Renal cortex interstitium (tissue), 15 donors: ENCODE measurements at places on chromosomes 2 and 18.

- no peak for DNase-seq
These were observed 87.6 kb downstream of the SLC8A1 start for GRCh38 chr2:40364151-40364874.

- no peak for DNase-seq
These were observed 140.6 kb upstream of the LGALSL start for GRCh38 chr2:64313398-64313723.

DNA sequence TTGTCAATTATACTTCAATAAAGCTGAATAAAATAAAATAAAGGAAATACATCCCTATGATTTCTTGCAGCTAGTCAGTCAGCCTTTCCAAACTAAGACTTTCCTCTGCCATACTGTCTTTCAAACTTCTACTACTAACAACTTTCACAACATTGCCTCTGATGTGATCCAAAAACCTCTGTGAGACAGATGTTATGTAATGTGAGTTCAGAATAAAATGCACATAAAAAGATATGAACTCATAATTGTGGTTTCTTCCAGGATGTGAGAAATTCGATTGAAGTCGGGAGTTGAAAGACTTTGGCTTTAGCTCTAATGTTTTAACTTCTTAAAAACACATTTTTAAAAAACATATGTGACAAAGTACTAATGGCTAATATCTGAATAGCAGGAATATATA is 98.7 kb downstream of the PIGN start:
- DNase-seq, result no peak

DNA sequence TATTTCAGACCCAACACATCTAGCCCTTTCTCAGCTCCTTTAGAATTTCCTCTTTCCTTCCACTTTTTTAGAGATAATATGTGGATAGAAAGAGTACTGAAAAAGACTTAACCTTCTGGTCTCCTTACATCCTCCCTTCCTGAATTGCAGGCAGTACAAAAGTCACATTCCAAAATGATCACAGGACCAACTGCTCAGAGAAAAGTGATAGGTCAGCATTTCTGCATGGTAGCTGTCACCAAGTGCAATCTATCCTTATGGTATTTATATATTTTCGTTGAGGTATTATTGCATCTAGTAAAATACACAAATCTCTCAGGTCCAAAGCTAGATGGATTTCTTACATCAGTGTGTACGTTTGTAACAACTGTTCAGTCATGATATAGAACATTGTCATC is 427.5 kb downstream of the LPIN1 start:
- no peak for DNase-seq

GRCh38 chr2:37585982-37586621 is 85.3 kb downstream of the CDC42EP3 start:
- DNase-seq, result no peak

DNA sequence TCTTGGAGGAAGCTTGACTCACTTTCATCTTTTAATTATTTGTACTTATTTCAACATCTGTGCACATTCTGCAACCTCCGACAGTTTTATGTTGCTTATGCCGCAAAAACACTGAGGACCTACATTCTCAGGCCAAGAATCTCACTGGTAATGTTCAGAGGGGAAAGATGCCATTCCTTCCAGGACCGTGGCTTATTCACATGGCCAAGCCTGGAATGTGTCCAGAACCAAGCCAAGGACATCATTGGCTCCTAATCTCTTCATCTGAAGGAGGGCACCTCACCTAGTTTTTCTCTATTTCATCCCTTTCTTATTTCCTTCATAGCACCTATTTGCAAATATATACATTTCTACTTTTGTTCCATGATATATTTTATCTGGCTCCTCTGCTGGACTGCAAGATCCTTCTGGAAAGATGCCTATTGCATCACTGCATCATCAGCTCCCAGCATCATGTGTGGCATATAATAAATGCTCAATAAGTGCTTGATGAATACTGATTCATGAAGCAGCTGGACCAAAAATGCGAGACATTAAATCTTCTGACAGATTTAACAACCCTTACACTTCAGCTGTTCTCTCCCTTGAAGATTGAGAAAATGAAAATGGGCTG is 377.1 kb downstream of the TNS1 start:
- DNase-seq, result no peak

- DNase-seq, result no peak
These were observed 2.8 kb downstream of the ARID5A start for GRCh38 chr2:96539215-96539920.

GRCh38 chr2:55768991-55769390 is 75.3 kb upstream of the PNPT1 start:
- DNase-seq, result no peak

- DNase-seq, result no peak
These were observed 73.3 kb upstream of the SP3 start for GRCh38 chr2:174038462-174038861.

GRCh38 chr2:78676921-78677696 is 348.4 kb upstream of the REG3G start:
- no peak for DNase-seq

GRCh38 chr2:10186868-10187535 is 64.5 kb downstream of the RRM2 start:
- no peak for DNase-seq

GRCh38 chr18:36825526-36825925 is 3.3 kb downstream of the TPGS2 start:
- DNase-seq, result no peak

DNA sequence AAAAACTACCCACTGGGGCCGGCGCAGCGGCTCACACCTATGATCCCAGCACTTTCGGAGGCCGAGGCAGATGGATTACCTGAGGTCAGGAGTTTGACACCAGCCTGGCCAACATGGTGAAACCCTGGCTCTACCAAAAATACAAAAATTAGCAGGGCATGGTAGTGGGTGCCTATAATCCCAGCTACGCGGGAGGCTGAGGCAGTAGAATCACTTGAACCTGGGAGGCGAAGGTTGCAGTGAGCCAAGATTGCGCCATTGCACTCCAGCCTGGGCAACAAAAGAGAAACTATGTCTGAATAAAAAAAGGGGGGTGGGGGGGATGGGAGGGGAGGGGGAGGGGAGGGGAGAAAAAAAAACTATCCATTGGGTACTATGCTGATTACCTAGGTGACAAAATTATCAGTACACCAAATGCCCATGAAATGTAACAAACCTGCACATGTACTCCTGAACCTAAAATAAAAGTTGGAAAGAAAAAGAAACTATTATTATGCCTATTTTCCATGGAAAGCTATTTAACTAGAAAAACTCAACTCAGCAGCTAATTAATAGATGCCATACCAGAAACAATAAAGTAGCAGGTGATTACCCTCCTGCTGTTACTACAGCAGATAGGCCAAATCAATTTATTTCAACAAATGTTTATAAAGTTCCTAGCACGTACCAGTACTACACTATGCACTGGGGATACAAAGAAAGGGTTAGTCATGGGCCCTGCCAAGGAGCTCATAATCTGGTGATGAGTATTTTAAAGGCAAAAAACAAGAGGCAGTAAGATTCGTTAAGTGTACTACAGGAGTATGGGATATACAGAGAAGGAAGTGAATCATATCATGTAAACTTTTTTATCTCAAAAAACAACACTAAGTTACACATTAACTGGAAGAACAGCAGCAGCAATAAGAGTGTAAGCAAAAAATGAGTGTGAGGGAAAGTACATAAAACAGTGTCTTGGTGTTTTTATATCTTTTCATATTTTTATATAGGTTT is 112.8 kb upstream of the SLC39A10 start:
- no peak for DNase-seq

- no peak for DNase-seq
These were observed 2.8 kb upstream of the KLHL14 start for GRCh38 chr18:32775628-32776027.

DNA sequence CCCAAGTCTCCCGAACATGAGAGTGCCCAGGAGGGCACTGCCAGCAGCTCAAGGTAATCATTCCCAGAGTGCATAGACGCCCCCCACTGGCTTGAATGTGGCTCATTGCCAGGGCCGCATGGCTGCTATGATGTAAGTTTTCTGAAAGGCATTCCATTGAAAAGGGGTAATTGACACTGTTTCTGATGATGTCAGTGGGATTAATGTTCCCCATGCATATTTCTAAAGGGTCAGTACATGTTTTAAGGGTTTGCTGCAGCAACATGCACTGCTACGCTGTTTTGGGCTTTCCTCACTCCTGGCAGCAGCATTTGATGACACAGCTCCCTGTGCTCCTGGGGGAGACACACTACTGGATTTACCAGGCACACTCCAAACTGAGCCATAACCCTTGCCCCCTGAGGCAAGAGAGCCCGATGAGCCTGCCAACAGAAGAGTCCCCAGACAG is 36.7 kb downstream of the KIAA2012 start:
- DNase-seq, result no peak

- no peak for DNase-seq
These were observed 124.9 kb downstream of the PLCL1 start for GRCh38 chr2:197929008-197929885.

DNA sequence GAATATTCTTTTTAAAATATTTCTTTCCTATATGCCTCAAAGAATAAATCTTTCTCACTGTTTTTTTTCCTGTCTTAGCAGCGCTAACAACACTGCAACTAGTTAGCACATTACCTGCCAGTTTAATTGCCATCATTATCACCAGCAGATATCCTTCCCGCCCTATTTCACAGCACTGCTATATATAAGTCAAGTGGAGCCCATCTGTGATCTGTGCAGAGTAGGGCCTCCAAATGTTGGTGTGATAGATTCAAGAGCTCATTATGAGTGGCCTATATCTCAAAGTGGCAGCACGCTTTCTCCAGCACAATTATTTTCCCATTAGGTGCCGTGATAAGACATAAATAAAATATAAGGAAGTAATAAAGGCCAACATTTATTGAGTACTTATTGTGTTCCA is 19.8 kb upstream of the RGPD4 start:
- no peak for DNase-seq

DNA sequence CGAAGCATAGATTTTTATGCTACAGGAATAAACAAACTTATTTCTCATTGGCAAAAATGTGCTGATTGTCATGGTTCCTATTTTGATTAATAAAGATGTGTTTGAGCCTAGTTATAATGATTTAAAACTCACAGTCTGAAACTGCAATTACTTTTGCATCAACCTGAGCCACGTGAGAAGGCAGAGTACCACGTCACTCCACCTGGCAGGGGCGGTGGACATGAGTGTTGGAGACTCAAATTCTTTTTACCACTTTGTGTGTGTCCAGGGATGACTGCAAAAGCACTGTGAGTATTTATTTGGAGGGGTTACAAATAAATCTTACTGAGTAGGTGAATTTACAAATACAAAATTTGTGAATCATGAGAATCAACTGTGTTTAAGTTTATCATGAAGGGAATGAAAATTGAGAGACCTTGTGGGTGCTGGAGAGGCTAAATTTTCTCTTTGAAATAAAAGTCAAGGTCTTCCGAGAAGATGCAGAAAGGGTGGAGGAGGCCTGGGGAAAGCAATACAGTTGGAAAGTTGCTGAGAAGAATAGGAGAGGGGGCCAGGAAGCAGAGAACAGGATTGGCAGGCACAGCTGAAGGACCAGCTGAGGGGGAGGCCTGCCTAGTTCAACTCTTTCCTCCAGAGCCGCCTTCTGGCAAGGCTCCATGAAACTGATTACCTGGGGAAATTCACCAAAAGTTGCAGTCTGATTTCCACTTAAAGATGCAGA is 316.4 kb downstream of the MYCN start:
- DNase-seq, result no peak

DNA sequence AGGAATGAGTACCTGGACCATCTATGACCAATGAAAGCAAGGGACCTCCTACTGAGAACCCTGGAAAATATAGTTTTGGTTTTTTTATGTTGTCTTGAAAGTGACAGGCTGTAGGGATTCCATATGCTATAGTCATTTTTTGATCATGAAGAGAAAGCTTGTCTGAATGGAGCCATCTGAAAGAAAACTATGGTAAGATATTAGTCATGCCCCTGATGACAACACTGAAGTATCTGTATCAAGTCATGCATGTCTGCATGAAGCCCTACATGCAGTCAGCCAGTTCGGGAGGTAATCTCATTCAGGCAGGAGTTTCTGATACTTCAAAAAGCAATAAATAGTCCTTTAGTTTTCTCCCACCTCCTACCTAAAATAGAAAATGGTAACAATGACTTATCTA is 1042.0 kb downstream of the DPP10 start:
- no peak for DNase-seq

- no peak for DNase-seq
These were observed 68.2 kb downstream of the CCBE1 start for GRCh38 chr18:59628995-59629394.

DNA sequence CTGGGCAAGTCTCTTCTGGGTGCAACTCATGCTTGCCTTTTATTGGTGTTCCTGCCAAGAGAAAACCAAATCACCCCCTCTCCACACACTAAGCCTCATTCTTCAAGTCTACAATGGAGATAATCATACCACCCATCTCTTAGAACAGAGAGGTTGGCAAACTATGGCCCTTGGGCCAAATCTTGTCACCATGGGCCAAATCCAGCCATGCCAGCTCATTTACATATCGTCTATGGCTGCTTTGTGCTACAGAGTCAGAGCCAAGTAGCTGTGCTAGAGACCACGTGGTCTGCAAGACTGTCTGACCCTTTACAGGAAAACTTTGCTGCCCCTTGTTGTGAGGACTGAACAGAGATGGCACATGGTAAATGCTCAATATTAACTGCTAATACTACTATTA is 270.3 kb upstream of the PARD3B start:
- no peak for DNase-seq

DNA sequence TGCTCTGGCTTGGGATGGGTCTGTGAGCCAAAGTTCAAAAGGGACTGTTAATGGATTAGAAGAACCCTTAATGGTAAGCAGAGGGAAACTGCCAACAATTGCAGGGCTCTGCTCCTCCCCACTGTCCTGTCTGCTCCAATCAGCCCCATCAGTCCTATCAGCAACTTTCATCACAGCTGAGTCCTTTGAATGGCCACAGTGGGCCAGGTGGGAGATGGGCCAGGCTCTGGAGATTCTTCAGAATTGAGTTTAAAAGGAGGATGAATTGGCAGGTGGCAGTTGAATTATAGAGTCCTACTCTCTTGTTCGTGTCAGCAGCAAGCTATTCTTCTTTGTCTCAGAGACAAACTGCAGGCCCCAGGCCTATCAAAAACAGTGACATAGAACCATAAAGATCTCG is 573.9 kb downstream of the EPHA4 start:
- no peak for DNase-seq

- DNase-seq, result no peak
These were observed 46.5 kb downstream of the TSN start for GRCh38 chr2:121801916-121802315.

- DNase-seq, result no peak
These were observed 2.1 kb upstream of the PARD6G start for GRCh38 chr18:80249217-80250093.

DNA sequence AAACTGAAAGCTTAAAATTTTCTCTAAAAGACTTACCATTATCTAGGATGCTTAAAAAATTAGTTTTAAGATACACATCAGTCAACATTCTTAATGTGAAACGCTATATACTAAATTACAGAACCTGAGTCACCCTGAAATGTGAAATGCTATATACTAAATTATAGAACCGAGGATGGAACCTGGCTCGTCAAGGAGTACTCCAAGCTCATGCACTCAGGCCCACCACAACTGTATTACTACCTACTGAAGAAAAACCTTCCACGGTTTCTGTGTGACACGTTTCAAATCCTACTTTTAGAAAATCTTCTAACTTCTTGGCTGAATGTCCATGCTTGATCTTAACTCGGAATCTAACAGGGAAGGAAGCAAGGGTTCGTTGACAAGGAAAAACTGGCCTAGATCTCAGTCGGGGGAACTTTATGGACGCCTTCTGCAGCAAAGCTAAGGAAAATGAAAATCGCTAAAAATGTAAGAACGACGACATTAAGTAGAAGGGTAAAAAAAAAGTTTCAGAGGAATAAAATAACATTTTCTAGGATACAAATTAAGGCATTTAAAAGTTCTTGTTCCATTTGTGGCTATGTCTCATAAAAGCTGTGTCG is 1.4 kb downstream of the PRKD3 start:
- DNase-seq, result no peak
